ENCODE measurements at places on chromosomes 5 and 9. TPM values are rescaled to one million over a fixed set of nuclear protein-coding genes. Genes with fewer than 3 reads are reported as not detected.

TAF1L gene
- total RNA-seq = not detected

- no peak for DNase-seq
- H3K27ac ChIP-seq = no peak overlapping the region
- H3K36me3 ChIP-seq = no peaks in the 10 kb centered on the region
- H3K4me3 ChIP-seq = no peak overlapping the region
Observed at GRCh38 chr5:92444888-92445287, 1061.8 kb upstream of the ARRDC3 start.

DNA sequence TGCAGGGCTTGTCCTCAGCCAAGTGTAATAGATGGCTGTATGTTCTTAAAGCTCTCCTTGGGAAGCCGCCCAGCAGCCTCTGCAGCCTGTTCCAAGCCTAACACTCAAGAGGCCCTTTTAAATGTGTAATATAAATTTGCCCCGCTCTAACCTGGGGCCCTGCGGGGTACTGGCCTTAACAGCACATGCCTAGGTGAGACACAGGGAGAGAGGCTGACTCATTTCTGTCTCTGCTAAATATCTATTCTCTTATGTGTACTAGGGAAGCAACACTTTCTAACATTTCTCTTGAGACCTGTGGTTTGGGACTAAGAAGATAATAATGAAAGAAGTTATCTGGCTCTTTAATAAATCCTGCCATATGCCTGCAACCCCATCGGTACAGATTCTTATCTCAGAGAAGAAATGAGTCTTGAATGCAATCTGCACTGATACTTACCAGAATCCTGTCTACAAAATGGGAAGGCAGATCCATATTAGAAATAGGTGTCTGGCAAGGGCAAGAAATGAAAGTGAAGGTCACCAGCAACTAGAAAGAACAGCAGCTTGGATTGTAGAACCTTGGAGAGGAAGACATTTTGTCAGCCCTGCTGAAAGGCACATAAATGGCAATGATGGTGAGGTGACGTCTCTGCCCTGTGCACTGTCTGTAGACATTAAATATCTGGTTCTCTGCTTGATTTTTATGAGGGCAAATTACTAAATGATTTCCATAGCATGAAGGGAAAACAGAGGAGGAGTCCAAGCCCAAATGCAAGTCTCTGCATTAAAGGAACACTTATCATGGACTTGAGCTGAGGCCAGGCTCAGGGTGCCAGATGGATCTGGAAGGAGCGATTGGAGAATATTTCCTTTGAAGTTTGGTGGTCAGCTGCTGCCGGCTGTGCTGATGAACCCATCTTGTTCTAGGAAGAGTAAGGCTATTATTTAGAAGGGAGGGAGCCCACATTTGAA, 14.5 kb upstream of the TGFBI start:
- no peak for DNase-seq
- no peak overlapping the region for H3K4me3 ChIP-seq
- H3K27ac ChIP-seq = no peak overlapping the region
- no peaks in the 10 kb centered on the region for H3K4me1 ChIP-seq

GRCh38 chr9:69932901-69933300, 110.7 kb upstream of the MAMDC2 start:
- H3K27ac ChIP-seq = no peak overlapping the region
- H3K4me1 ChIP-seq = no peaks in the 10 kb centered on the region
- H3K36me3 ChIP-seq = no peaks in the 10 kb centered on the region
- DNase-seq = peak; percentile 73
- H3K4me3 ChIP-seq = no peak overlapping the region

DNA sequence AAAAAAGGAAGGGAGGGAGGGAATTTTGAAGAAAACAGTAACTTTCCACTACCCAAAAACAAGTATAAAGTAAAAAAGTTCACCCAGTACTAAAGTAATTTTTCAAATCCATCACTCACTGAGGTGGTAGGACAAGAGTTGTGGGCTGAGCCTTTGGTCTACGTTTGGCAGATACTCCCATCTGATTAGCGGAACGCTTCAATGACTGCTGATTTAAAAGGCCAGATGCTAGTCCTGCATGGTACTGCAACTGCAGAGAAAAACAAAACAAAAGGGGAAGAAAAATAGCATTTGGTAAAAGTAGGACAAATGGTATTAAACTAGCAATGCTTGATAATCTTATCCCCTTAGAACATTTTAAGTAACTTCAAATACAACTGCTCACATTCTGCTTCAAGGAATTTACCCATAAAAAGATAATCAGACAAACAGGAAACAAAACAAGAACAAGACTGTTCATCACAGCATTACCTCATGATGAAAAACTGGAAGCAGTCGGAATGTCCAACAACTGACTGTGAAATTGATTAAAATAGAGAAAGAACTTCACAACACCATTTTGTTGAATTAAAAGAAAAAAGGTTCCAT, 65.4 kb downstream of the MED27 start:
- H3K27me3 ChIP-seq = no peaks in the 10 kb centered on the region
- no peak overlapping the region for H3K4me3 ChIP-seq
- no peaks in the 10 kb centered on the region for H3K36me3 ChIP-seq
- H3K4me1 ChIP-seq = no peaks in the 10 kb centered on the region

DNA sequence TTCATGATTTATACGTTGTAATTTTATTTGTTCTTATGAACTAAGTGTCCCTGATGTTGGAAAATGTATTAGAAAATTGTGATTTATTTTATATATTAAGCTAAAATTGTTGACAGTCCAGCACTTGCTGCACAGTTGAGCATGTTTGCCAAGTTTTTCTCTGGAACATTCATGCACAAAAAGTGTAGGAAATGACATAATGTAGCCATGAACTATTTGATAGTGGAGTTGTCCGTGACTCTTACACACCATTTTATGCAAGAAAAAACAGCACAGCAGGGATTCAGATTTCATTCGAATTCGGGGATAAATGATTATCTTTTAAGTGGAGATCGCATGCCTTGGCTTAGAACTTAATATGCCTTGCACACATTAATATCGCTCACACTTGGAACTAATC, 708.6 kb upstream of the WWC1 start:
- H3K27me3 ChIP-seq = peaks cover 6% of the 10 kb centered on the region
- DNase-seq = no peak
- no peaks in the 10 kb centered on the region for H3K36me3 ChIP-seq
- H3K4me1 ChIP-seq = no peaks in the 10 kb centered on the region
